ENCODE measurements at places on chromosomes 4 and X. TPM values are rescaled to one million over a fixed set of nuclear protein-coding genes. Genes with fewer than 3 reads are reported as not detected.

The GUF1 gene
- total RNA-seq, result 35.9 TPM

The CXCL6 gene
- 0.73 TPM for total RNA-seq

The TAF9B gene
- 35.1 TPM for total RNA-seq

The PDLIM3 gene
- total RNA-seq, result 127 TPM

The LAS1L gene
- 41.1 TPM for total RNA-seq

The ERAS gene
- not detected for total RNA-seq

The WNK3 gene
- 10.0 TPM for total RNA-seq

The CCNG2 gene
- 60.9 TPM for total RNA-seq

The ANOS1 gene
- total RNA-seq, result 2.3 TPM

The GPC4 gene
- total RNA-seq, result 8.0 TPM

The PAGE2B gene
- total RNA-seq, result not detected

The NHSL2 gene
- 14.6 TPM for total RNA-seq

The SLC26A1 gene
- 0.18 TPM for total RNA-seq

The HTN3 gene
- not detected for total RNA-seq

The PDLIM5 gene
- total RNA-seq, result 210 TPM

The ADAMTS3 gene
- total RNA-seq, result 0.94 TPM

The PABPC4L gene
- total RNA-seq, result 2.0 TPM

The TEX13D gene
- total RNA-seq, result not detected

The SPIN2A gene
- 1.4 TPM for total RNA-seq

The ATP1B4 gene
- not detected for total RNA-seq

The WDR17 gene
- 5.5 TPM for total RNA-seq

The DNAAF6 gene
- total RNA-seq, result not detected

The PCDH19 gene
- 2.8 TPM for total RNA-seq

The PLAC8 gene
- 4.9 TPM for total RNA-seq

The TXK gene
- 7.8 TPM for total RNA-seq

The TNMD gene
- total RNA-seq, result not detected

The NPY1R gene
- total RNA-seq, result 4.5 TPM

The TMEM271 gene
- not detected for total RNA-seq

The C4orf17 gene
- not detected for total RNA-seq

Measured in ureter (tissue), 1 donor.